Large intestine (tissue), 12 donors: ENCODE measurements at places on chromosomes 1 and 21.

DNA sequence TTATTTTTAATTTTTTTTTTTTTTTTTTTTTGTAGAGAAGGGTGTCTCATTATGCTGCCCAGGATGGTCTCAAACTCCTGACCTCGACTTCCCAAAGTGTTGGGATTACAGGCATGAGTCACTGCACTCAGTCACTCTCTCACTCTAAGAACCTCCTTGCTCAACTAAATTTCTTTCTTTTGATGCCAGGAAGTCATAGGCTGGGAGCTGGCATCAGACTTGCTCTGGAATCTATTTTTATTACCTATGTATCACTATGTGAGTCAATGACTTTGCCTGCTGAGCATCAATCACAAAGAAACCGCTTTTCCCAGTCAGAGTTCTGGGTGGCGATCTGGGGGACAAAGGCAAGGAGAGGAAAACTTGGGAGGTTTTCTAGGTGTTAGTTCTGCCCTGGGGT, 35.5 kb upstream of the PARP1 start:
- DNase-seq: no peak
- peaks cover 29% of the 10 kb centered on the region for H3K27me3 ChIP-seq
- H3K27ac ChIP-seq: no peak overlapping the region
- no peaks in the 10 kb centered on the region for H3K4me1 ChIP-seq
- no peak overlapping the region for H3K4me3 ChIP-seq

DNA sequence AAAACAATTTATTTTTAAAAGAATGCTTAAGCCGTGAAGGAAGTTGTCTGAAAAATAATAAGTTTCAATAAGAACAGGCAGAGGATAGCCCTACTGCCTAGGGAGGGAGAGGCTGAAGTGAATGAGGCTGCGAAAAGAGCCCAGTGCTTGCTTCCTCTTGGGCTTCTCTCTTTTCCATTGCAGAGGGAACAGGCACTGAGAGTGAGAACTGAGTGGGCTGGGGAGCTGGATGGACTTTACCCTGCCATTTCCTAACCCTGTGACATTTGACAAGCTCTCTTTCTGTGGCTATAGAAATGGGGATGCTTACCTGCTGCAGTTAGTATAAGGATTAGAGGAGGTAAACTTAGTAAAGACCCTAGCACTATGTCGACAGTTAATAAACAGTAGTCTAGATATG, 30.0 kb downstream of the TENT5C start:
- H3K27me3 ChIP-seq: no peaks in the 10 kb centered on the region
- DNase-seq: no peak
- peaks cover 4% of the 10 kb centered on the region for H3K4me1 ChIP-seq
- H3K4me3 ChIP-seq: no peak overlapping the region
- H3K27ac ChIP-seq: no peak overlapping the region

DNA sequence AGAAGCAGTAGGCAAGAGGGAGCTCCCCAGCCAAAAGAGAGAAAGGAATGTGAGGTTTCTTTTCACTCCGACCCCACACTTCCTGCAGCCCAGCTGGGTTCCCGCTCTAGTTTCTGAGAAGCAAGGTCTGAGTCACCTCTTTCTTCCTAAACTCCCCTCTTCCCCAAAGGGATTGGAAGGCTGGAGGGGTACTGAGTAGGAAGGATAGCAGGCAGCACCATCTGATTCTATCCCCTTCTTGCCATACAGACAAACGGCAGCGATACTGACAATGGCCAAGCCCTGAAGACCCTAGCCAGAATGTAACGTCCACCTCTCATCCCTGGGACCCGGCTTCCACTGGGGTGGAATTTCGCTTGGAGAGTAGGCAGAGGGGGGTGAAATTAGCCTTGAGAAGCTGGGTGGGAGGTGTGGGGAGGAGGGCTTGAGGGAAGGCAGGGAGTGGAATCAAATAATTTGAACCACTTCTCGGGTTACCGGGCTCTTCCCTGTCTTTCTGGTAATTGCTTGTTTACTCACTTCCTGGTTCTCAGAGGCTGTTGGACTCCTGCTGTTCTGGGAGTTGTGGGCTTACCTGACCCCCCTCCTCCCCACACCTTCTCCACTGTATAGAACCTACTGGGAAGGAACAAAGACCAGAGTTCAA, 13.2 kb downstream of the IER5 start:
- H3K4me3 ChIP-seq: no peak overlapping the region
- peaks cover 30% of the 10 kb centered on the region for H3K4me1 ChIP-seq
- no peaks in the 10 kb centered on the region for H3K36me3 ChIP-seq
- no peak for DNase-seq
- peaks cover 5% of the 10 kb centered on the region for H3K27me3 ChIP-seq

DNA sequence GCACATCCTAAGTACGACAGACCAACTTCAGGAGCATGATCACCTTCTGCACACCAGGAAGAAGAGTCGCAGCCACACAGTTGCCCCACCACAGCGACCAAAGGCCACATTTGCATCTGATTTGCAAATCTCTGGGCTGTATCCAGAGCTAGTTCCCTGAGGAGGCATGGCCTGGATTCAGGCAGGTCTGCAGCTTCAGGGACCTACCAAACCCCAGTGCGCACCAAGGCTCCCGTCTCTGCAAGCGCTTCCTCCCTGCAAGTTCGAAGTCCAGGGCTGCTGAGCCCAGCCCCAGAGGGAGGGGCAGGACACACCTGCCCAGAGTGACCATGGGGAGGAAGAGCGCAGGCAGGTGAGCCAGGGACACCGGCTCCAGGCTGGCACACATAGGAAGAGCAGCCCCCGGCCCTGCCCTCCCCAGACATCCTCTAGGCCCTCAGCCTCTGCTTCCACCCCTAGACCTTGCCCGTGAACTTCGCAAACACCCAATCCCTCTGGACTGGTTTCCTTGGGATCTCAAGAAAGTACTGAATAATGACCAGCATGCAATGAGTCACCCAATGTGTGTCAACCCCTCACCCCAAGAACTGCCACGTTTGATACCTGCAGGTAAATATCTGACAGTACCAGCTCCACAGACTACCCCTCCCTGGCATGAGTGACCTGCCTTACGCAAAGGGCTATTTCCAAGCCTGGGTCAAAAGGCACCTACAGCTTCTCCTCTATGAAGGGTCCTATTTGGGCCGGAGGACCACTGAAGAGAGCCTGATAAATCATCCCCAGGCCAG, 36.8 kb downstream of the CASZ1 start:
- H3K4me1 ChIP-seq: peaks cover 42% of the 10 kb centered on the region
- peak overlapping the region; percentile 61 for H3K27ac ChIP-seq
- no peaks in the 10 kb centered on the region for H3K27me3 ChIP-seq
- peak overlapping the region; percentile 4 for H3K4me3 ChIP-seq
- no peaks in the 10 kb centered on the region for H3K36me3 ChIP-seq
- peak; percentile 91 for DNase-seq

DNA sequence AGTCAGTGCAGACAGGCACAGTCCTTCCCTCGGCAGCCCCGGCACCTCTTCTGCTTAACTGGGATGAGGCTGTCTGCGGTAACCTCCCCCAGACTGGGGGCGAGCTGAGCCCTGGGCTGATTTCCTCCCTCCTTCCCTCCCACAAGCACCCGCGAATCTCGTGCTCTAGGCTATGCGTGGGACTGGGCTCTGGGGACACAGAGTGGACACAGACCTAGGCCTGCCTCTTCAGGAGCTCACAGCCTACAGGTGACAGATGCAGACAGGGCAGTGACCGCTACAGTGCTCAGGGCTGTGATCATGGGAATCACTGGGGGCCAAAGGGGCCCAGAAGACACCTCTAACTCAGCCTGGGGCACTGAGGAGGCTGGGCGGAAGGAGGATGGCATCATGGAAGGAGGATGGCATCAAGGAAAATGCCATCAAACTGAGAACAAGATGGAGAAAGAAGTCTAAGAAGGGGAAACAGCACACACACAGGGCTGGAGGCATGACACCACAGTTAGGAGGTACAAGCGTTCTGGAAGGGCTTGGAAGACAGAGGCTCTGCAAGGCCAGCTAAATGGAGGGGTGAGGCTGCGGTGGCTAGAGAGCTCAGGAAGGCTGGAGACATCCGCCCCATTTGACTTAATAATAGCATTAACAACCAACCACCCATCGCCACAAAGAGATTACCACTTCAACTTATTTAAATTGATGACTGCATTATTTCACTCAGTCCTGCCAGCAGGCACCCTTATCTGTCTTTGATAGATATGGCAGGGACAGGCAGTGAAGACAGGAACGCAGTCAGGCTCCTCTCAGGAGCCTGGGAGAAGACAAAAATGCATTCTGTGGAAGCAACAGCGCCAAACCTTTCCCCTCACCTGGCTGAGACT, 4.2 kb downstream of the TTC39A start:
- H3K4me1 ChIP-seq: peaks cover 19% of the 10 kb centered on the region
- peaks cover 3% of the 10 kb centered on the region for H3K36me3 ChIP-seq
- H3K4me3 ChIP-seq: no peak overlapping the region
- H3K27ac ChIP-seq: no peak overlapping the region
- peaks cover 5% of the 10 kb centered on the region for H3K27me3 ChIP-seq

DNA sequence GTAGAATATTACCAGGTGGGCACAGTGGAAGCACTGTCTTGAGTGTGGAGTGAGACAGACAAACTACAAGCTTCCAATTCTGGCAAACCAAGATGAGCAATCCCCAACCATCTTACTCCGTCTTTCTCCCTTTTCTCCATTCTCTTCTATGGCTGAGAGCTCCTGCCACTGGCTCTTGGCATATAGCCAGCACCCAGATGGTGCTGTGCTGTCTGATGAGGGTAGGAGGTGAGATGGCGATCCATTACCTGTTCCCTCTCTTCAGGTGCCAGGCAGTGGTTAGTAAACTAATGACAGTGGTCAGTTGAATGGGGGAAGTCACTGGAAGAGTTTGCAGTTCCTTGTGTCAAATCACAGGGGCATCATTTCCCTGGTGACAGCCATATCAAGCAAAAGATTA, 108.4 kb downstream of the FNBP1L start:
- peaks cover 9% of the 10 kb centered on the region for H3K4me1 ChIP-seq
- no peak for DNase-seq
- no peak overlapping the region for H3K4me3 ChIP-seq
- peaks cover 25% of the 10 kb centered on the region for H3K36me3 ChIP-seq
- no peak overlapping the region for H3K27ac ChIP-seq

GRCh38 chr1:101235216-101235695, 1.6 kb upstream of the S1PR1 start:
- peaks cover 10% of the 10 kb centered on the region for H3K36me3 ChIP-seq
- no peak for DNase-seq
- H3K4me1 ChIP-seq: peaks cover 15% of the 10 kb centered on the region
- H3K4me3 ChIP-seq: peak overlapping the region; percentile 67
- no peak overlapping the region for H3K27ac ChIP-seq
- peaks cover 32% of the 10 kb centered on the region for H3K27me3 ChIP-seq
